Testis (tissue), 5 donors: ENCODE measurements at places on chromosomes 2 and 18. TPM values are rescaled to one million over a fixed set of nuclear protein-coding genes. Genes with fewer than 3 reads are reported as not detected.

The TNP1 gene
- total RNA-seq = 2,101 TPM

The MBP gene
- total RNA-seq = 20.3 TPM

The CHRNG gene
- not detected for total RNA-seq

The GCG gene
- not detected for total RNA-seq

The MC4R gene
- total RNA-seq = not detected

The ACKR3 gene
- total RNA-seq = 22.8 TPM

The VIT gene
- total RNA-seq = 5.6 TPM

The EPB41L3 gene
- total RNA-seq = 403 TPM
